Foreskin keratinocyte (primary cell): ENCODE measurements at places on chromosomes 2 and 18. TPM values are rescaled to one million over a fixed set of nuclear protein-coding genes. Genes with fewer than 3 reads are reported as not detected.

Gene KCNIP3
- 6.4 and 9.0 TPM in 2 replicates for total RNA-seq

DNA sequence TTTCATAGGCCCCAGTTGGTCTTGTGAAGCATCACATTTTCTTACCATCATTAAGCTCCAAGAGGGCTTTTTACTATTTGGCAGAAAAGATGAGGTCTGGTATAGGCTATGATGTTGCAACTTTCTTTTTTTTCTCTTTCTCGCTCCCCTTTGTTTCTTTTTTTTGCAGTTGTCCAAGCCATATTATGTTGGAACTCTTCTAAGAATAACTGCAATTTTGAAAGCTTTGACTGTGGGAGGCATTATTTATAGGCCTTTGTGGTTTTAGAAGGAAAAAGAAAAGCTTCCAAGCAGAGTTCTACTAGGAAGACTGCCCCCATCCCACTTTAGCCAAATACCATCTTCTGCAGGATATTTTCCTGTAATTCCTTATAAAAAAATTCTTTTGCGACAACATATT is 571.6 kb downstream of the ARHGAP15 start:
- no peak for DNase-seq

DNA sequence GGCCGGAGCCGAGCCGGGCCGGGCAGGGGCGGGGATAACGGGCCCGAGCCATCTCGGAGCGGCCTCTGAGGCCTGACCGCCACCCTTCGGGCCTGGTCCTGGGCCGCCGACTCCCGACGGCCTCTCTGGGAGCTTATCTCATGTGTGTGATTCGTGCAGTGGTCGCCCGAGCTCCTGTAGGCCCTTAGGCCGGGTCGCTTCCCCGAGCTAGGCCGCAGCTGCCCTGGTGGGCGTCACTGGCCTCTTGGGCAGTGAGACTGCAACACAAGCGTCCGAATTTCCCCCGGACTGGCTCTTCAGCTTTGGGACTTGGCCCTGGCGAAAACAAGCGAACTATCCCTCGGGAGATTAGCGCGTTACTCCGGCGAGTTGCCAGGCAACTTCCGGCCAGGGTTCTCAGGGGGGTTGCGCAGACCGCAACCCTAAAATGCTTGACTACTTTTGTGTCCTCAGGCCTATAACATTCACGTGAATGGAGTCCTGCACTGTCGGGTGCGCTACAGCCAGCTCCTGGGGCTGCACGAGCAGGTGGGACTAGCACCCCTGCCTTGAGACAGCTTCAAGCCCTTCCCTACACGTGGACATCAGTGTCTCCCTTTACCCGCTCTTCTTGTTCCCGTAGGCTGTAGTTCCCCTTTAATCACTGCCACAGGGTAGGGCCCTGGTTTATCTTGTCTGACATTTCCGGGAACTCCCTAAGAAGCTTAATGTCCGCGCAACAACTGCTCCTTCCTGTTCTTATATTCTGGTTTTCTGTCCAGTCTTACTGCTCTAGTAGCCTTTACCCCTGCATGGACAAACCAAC is 602 bp downstream of the SNX17 start:
- no peak for DNase-seq

Gene STARD7
- total RNA-seq, result 110 and 120 TPM in 2 replicates

DNA sequence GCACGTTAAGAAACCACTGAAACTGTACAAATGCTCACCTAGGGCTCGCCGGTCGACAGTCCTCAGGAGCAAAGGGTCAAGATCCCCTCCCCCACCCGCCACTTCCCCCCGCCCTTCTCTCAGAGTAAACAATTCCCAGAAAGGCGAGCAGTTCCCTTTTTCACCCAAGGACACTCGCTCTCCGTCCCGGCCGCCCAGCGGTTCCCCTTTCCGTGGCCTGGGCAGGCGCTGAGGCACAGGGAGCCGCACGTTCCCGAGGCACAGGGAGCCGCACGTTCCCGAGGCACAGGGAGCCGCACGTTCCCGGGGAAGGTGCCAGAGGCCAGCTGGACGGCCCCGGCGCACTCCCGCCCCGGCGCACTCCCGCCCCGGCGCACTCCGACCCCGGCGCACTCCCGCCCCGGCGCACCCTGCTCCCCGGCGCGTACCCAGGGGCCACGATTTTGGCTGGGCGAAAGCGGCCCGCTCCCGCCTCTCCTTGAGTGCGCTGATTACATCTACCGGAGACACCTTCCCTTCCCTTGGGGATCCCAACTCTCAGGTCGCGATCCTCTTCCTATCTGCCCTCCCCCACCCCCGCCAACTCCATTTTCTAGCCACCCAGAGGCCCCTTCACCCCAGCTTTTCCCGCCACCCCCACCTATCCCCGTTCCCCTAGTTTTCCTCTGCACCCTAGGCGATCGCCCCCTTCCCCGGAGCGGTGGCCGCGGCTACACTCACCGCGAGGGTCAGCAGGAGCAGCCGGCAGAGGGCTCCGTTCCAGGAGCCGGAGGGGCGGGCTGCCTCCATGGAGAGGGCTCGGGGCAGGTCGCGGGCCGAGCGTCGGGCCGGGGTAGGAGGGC is 817 bp downstream of the DSC2 start:
- DNase-seq, result peak; percentile 31
